Hypothalamus (tissue), 51 donors: ENCODE measurements at places on chromosomes 12 and 14.

DNA sequence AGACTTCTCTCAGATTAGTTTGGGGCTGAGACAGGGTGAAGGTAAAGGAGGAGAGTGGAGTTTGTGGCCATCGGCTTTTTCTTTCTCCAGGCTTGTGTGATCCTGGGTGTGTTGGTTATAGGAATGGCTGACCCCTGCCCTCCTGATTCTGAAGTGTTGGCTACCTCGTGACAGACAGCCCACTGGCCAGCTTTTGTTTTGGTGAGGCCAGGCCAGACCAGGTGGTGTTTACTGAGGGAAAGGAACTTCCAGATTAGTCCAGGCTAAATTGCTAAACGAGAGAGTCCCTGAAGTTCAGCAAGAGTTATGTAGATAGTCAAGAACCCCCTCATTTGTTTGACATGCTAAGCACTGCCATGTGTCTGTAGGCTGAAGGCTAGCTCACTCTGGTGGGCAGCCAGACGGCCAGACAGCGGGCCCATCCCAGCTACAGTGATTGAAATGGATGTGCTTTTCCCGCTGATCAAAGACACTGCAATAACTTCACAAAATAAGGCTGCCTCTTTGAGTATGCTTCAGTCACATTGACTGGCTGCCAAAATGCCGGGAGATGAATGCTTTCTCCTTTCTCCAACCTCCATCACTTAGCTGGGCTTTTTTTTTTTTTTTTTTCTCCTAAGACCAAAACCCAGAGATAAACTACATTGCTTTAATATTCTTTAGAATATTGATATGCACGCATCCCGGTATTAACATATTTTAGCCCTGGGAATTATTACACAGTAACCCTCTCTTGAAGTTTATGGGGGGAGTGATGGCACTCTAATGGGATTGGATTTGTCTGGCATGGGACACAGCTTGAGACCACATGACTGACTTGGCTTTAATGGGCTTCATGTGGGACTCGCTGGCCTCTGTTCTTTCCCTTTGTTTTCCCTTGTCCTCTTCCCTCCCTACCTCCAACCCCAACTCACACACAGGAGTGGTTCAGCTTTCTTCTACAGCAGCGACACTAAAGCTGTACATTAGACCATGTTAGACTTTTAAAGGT is 76.9 kb downstream of the SMOC1 start:
- no peak for DNase-seq

- DNase-seq = no peak
Measured at GRCh38 chr12:132617822-132618682, 524 bp upstream of the P2RX2 start.

DNA sequence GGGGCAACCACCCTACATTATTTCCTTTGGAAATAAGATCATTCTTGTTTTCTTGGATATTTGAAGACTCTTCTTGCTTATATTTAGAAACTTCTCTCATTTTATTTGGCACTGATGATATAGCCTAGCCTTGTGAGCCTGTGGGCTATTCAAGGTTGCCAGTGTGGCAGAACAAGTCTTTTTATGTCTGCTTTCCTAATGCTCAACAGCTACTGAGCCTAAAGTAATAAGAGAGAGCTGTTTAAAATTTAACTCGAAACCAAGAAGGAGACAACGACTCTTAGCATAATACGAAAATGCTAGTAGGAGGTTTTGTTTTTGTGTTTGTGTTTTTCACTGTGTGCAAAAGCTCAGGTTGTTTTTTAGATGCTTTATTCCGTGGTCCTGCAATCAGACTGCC is 104.0 kb upstream of the CPM start:
- no peak for DNase-seq

GRCh38 chr14:81172353-81172752 is 48.4 kb downstream of the GTF2A1 start:
- no peak for DNase-seq
